MCF 10A (cell line): ENCODE measurements at places on chromosomes 13 and 19.

DNA sequence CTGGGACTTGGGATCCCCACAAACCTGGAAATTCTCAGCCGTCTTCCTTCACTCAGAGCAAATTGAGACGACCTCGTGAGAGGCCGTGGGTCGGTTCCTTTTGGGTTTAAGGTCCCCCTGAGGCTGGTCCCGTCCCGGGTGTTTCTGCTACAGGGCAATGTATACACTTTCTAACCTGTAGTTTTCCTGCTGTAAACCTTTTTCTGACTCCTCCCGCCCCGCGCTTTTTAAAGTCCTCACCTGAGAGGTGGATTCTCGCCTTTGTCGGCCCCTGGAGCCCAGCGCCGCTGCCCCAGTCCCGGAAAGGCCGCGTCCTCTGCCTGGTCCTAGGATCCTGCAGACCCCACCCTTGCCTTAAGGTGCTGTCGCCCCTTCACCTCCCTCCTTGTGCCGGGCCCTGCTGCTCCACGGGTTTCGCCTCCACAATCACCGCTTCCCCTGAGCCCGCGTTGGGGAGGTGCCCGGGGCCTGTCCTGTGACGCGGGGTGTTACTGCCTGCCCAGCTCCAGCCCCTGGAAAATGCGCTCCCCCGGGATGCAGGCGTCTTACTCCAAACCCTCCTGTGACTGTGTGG is 391 bp downstream of the ZNF761 start:
- H3K36me3 ChIP-seq: peaks cover 15% of the 10 kb centered on the region
- peak overlapping the region; percentile 90 for H3K27ac ChIP-seq
- H3K27me3 ChIP-seq: no peaks in the 10 kb centered on the region
- H3K4me1 ChIP-seq: peaks cover 10% of the 10 kb centered on the region
- DNase-seq: peak; percentile 29

DNA sequence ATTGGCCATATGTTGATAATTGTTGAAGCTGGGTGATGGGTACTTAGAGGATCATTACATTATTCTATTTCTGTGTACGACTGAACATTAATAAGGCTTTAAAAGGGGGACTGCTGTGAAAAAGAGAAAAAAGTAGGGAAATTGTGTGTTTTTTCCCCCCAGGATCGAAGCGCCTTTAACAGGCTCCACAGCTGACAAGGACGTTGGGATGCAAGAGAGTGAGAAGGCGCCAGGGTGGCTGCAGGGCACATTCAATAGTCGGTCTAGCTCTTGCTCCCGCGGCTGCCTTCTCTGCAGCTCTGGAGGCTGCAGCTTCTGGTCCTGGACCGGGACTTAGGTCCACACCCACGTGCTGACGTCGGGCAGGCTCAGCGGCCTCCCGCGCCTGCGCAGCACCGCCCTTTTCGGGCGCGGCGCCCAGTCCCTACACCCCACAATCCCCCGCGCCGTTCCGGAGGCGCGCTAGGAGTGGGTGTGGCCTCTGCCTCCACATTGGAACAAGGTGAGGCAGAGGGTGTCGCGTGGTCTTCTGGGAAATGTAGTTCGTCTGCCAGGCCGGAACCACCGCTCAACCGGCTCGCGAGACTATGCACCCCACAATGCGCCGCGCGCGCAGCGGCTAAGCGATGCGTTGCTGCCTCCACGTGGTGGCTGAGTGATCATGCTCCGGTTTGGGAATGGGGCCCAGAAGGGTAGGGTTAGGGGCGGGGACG is 4.9 kb upstream of the LRFN3 start:
- peaks cover 23% of the 10 kb centered on the region for H3K4me1 ChIP-seq
- DNase-seq: peak; percentile 100
- peak overlapping the region; percentile 57 for H3K4me3 ChIP-seq
- H3K36me3 ChIP-seq: no peaks in the 10 kb centered on the region
- H3K27ac ChIP-seq: no peak overlapping the region

- no peak for DNase-seq
- no peaks in the 10 kb centered on the region for H3K36me3 ChIP-seq
- H3K27me3 ChIP-seq: no peaks in the 10 kb centered on the region
- H3K27ac ChIP-seq: no peak overlapping the region
- H3K4me3 ChIP-seq: no peak overlapping the region
- H3K4me1 ChIP-seq: peaks cover 5% of the 10 kb centered on the region
Measured at GRCh38 chr19:1783354-1783753, 28.7 kb downstream of the ATP8B3 start.

DNA sequence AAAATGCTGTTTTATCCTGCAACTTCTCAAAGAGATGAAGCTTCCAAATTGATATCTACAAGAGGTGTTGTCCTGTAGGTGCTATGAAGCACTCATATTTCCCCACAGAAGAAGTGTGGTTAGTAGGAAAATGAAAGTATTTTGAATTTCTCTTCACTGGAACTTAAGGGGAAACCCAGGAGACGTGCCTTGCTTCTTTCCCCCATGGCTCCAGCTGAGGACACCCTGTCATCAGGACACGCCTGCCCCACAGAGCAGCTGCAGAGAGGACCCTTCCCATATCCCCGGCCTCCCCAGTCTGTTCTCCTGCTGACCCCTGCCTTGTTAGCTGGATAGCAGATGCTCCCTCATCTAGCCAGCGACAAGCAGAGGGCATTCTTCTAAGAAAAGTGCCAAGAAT is 371.3 kb downstream of the COG6 start:
- no peak for DNase-seq
- H3K4me3 ChIP-seq: no peak overlapping the region
- H3K4me1 ChIP-seq: peaks cover 25% of the 10 kb centered on the region
- no peak overlapping the region for H3K27ac ChIP-seq
- no peaks in the 10 kb centered on the region for H3K27me3 ChIP-seq
- H3K36me3 ChIP-seq: no peaks in the 10 kb centered on the region
